ENCODE measurements at places on chromosomes 12 and 14. TPM values are rescaled to one million over a fixed set of nuclear protein-coding genes. Genes with fewer than 3 reads are reported as not detected.
A peak's percentile ranks its signal among the peaks of the same experiment; 100 is the strongest.

The TIMM9 gene
- total RNA-seq: 23.8 TPM

The LTBR gene
- total RNA-seq: not detected

The KRT8 gene
- not detected for total RNA-seq

The BMP4 gene
- not detected for total RNA-seq

The LRIG3 gene
- total RNA-seq: not detected

The CD63 gene
- 46.4 TPM for total RNA-seq

The CKB gene
- total RNA-seq: 5.8 TPM

The LTB4R2 gene
- total RNA-seq: 18.1 TPM

The ANKRD33 gene
- not detected for total RNA-seq

The C2CD5 gene
- total RNA-seq: 40.0 TPM

- DNase-seq: no peak
Observed at GRCh38 chr12:122013791-122014590, 7.7 kb upstream of the BCL7A start.

DNA sequence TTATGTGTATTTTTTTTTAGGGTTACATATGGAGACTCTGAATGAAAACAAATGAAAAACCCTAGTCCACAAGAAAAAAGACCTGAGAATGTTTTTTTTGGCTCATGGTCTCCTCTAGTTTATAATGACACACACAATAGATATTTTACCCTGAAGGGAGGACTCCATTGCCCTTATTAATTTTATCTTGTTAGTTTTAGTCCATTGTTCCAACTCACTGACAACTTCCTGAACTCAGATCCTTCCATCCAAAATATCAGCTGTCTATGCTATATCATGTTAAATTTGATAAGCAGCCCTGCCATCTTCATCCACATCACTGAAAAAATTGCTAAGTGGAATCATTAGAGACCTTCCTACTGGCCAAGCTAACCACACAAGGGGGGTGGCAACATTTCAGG, 232.1 kb downstream of the MON2 start:
- no peak for DNase-seq

DNA sequence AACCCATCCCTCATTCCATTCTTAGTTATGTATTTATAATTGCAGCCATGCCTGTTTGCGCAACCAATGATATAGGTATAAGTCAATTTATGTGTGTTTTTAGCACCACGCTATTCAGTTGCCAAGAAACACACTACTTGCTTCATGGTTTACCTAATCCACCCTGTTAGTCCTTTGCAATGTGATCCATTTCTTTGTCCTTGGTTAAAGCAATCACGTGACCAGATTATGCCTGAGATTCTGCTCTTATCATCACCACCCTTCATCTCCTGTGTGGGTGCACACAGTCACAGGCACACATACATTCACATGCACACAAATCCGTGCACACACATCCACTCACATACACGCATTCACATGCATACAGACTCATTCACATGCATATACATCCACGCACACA, 52.3 kb upstream of the KCNA5 start:
- DNase-seq: no peak

- DNase-seq: no peak
Observed at GRCh38 chr12:64010069-64010686, 165.7 kb downstream of the SRGAP1 start.

DNA sequence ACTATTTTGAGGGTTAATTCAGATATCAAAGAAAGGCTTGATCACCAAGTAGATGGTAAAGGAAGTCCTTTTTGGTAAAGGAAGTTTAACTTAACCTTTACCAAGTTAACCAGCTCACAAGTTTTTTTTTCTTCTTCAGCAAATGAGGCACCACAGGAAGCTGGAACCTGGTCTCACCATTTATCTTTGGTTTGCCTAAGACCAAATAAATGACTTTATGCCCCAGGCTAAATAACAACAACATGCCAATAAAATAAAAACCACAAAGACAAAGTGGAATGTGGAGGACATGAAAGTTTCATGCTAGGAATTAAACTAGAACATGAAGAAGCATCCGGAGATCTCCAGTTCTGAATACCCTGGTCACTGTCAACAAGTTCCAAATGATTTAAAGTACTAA, 116.8 kb upstream of the PRICKLE1 start:
- no peak for DNase-seq

DNA sequence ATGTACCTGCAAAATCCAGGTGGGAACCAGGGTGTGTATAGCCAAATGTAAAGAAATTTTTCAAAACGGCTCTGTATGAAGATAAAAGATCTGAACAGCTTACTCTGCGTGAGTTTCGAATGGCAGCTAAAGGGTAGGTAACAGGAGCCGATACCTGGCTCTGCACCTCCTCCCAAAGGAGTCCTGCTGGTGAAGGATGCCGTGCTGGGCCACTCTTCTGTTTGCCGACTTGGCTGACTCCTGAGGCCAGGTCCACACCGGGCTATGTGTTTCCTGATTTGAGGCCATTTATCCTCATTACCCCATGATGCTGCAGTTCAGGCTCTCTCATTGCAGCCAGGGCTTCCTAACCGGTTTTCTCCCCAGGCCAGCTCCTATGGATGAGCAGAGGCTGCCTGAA, 244.6 kb downstream of the SLC41A2 start:
- no peak for DNase-seq

DNA sequence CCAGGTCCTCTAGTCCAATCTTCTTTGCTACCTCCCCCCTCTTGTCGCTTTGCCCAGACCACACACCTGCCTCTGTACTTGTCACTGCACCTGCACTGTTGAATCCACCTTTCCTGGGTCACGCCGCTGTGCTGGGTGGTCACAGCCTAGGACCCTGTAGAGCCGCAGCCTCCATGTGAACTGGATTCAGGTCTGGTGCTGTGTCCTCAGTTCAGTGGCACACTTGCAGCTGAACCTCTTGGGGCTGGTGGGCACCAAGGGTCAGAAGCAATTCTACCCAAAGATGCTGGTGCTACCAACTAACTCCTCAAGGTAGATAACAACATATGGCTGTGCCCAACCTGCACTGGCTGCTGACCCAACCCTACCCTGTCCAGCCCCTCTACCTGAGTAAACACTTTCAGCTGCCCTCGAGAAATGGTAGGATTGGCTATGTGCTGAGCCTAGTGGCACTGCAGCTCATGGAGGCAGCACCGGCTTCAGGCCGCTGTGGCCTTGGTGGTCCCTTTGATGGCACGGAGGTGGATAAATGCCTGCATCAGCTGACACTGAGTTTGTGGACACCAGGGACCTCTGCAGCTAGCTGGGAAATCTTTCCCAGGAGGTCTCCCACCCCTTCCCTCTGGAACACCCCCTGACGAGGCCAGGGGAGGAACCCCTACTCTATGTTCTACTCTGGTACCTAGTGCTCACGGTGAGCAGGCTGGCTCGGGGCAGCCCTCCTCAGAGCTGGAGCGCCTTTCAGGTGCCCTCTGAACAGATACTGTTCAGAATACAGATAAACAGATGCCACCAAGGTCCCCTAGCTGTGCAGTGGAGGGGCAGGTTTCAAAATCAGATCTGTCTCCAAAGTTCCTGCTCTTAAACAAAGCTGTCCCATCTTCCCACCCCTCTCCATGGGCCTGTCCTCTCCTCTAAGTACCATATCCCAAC, 14.3 kb downstream of the AGAP2 start:
- no peak for DNase-seq

DNA sequence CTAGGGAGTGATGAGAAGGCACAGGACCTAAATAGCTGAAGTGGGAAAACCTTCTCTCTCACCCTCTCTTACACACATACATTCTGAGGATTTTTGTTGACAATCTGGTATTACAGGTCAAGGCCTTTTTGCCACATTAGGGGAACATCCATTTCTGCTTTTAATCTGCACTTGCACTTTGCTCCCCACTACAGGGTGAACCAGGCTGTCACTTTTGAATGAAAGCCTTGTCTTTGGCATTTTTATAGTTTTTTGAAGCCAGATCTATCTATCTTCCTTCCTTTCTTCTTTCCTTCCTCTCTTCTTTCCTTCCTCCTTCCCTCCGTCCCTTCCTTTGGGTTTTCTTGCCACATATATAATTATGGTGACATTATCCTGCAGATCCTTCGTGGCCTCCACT, 165.9 kb upstream of the OTX2 start:
- no peak for DNase-seq

- DNase-seq: no peak
Observed at GRCh38 chr14:93716002-93716745, 72.1 kb downstream of the PRIMA1 start.

GRCh38 chr12:29771786-29772185, 12.0 kb downstream of the TMTC1 start:
- no peak for DNase-seq

DNA sequence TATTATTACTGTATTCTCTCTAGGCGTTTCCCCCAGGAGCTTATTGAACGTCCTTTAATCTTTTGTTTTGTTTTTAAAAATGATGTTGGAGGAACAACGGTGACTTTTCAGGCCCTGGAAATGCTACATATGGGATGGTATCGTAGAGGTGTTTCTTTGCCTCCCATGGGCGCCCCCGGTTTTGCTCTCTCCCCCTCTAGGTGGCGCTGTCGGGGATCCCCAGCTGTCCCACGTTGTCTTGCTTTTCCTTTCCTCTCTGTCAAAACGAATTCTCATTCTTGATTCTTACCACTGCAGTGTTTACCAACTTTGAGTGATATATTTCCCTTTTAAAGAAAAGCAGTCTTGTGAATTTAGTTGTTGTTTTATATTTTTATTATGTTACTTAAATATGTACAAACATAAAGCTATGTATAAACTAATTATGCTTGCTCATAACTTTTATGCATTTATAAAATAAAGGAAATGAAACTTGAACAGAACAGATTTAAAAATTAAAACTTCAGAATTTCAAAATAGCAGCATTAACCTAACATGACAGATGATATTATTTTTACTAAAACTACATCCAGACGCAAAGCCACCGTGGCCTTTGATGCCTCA, 171.9 kb downstream of the RGS6 start:
- DNase-seq: peak; percentile 26

DNA sequence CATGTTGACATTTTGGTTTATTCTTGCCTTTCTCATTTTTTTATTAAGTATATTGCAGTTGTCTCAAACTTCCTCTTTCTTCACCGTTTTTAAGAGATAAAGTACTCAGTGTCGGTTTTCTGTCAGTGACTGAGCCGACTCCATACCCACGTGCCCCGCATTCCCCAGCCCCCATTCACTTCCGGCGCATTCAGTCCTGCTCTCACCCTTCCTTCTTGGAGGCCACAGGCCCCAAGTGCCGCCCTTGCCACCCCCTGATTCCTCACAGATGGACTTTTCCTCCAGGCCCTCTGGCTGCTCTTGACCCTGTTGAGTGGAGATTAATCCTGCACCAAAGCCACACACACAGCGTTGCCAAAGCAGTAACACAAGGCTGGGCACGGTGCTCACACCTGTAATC, 19.1 kb upstream of the DNAH10 start:
- DNase-seq: no peak

GRCh38 chr14:78106381-78106780, 63.8 kb upstream of the NRXN3 start:
- DNase-seq: no peak

- no peak for DNase-seq
Observed at GRCh38 chr14:76168531-76168930, 16.8 kb downstream of the GPATCH2L start.

GRCh38 chr14:75446447-75446846, 18.6 kb downstream of the JDP2 start:
- no peak for DNase-seq

- no peak for DNase-seq
Observed at GRCh38 chr14:34721129-34721528, 6.7 kb upstream of the CFL2 start.

DNA sequence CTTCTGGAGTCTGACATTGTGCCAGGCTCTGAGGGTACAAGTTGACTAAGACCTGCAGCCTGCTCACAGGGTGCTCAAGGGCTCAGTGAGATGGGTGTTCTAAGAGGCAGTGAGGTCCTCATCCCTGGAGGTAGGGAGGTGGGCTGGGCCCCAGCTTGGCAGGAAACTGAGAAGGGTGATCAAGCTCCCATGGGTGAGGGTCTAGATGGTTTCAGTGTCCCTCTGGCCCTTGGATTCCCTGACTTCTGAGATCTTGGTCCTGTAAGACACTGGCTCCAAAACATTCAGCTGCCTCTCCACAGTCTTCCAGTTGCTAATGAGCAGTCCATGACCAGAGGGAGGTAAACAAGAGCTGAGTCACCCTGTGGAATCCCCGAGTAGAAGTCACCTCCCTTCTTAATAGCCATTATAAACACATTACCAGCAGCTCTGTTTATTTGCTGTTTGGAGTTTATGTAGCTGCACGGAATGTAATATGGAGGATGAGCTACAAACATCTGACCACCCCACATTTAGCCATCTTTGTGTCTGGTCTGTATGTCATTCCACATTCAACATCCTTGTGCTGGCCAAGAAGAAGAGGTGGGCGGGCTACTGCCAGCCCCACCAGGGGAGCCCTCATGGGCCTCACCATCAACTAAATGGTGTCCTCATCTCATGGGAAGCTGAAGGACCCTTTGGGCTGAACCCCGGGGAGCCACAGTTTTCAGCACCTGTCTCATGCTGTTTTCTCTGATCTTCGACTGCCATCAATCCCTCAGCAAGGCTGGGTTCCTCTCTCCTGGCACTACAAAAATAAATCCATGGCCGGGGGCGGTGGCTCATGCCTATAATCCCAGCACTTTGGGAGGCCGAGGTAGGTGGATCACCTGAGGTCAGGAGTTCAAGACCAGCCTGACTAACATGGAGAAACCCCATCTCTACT, 37.2 kb upstream of the BDKRB2 start:
- DNase-seq: no peak

- no peak for DNase-seq
Observed at GRCh38 chr14:68585690-68586089, 207.2 kb downstream of the ZFP36L1 start.
